ENCODE measurements at places on chromosomes 12 and 14.

DNA sequence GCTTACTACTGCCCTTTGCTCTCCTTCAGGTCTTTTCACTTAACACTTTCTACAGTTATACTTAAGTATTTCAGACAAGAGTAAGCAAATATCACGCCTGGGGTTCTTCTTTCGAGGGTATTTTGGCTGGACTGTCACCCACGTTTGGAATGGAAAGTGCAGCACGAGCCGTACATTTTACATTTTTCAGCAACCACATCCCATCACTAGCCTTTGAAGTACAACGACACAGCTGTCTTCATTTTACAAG is 349 bp upstream of the FAM177A1 start:
- DNase-seq, result no peak

GRCh38 chr14:34983148-34983760 is 462 bp downstream of the SRP54 start:
- DNase-seq, result no peak

- no peak for DNase-seq
Measured at GRCh38 chr12:93047118-93047517, 118.0 kb upstream of the EEA1 start.

- DNase-seq, result no peak
Measured at GRCh38 chr12:16020031-16020430, 108.9 kb downstream of the DERA start.

- DNase-seq, result no peak
Measured at GRCh38 chr14:97120611-97121031, 323.4 kb downstream of the VRK1 start.

GRCh38 chr12:99330216-99330615 is 317.3 kb upstream of the GARIN6 start:
- no peak for DNase-seq

DNA sequence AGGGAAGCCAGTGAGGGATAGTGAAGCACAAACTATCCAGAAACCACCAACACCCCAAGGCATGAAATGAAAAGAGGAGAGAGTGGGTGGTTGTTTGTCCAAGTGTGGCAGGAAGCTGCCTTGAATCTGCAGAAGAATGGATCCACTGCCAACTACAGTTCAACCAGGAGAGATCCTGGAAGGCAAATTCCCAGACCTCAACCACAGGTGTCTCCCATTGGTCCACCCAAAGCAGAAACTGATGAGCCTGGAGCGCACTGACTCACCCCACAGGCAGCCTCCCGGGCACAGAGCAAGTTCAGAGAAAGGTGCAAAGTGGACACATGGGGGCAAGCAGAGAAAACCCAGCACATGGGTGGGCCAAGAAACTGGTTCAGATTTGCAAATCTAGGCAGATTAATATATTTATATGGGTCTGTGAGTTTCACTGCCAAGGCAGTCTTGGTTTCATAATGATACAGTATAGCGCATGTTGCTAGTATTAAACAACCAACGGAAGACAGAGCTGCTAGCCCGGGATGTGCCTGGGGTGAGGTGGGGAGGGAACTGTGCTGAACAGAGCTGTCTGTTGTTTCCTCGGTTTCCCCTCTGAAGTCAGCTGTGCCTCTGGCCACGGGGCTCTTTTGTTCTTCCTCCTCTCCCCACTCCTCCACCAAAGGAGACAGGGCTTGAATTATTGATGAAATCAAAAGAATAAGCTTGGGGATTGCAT is 416.2 kb upstream of the CCDC196 start:
- DNase-seq, result no peak

- DNase-seq, result no peak
Measured at GRCh38 chr12:38102197-38102596, 214.4 kb upstream of the ALG10B start.

- no peak for DNase-seq
Measured at GRCh38 chr14:94605361-94605760, 6.8 kb upstream of the SERPINA3 start.
